ENCODE measurements at places on chromosomes 6 and 20.

DNA sequence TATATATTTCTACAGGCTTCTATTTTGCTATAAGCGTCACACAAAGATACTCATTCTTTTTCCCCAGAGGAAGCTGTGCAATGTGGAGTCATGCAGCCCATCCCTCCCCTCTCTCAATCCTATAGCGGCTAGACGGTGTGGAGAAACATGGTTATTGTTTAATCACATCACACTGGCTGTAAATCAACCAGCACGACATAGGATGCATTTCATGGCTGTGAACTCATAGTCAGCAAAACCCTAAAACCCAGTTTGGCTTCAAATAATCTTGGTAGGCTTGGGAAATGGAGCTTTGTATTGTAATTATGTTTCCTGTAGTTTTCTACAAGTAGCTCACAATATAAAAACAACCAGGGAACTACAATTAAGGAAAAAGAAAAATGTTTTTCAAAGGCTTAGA lies 16.8 kb downstream of the FOXC1 start:
- no peak for DNase-seq

DNA sequence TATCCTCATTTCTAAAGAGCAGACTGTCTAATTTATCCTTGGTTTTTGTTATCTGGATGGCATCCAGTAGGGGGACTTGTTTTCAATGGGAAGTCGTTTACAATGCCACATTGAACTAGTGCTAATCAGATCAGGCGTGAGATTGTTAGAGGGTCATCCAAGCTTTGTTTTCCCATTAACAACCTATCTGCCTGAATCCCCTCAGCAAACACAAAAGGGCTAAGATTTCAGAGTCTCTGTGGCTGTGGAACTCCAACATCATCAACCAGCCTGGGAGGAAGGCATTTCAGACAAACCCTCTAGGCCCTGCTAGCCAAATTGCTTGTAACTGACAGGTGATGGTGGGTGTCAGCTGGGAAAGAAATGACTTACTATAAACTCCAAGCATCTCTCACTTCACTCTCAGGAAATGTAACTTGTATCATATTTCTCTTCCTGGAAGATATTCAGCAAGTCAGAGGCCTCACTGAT lies 47.7 kb downstream of the COL19A1 start:
- DNase-seq: no peak

GRCh38 chr20:37804584-37805566 lies 98.1 kb upstream of the VSTM2L start:
- DNase-seq: no peak

DNA sequence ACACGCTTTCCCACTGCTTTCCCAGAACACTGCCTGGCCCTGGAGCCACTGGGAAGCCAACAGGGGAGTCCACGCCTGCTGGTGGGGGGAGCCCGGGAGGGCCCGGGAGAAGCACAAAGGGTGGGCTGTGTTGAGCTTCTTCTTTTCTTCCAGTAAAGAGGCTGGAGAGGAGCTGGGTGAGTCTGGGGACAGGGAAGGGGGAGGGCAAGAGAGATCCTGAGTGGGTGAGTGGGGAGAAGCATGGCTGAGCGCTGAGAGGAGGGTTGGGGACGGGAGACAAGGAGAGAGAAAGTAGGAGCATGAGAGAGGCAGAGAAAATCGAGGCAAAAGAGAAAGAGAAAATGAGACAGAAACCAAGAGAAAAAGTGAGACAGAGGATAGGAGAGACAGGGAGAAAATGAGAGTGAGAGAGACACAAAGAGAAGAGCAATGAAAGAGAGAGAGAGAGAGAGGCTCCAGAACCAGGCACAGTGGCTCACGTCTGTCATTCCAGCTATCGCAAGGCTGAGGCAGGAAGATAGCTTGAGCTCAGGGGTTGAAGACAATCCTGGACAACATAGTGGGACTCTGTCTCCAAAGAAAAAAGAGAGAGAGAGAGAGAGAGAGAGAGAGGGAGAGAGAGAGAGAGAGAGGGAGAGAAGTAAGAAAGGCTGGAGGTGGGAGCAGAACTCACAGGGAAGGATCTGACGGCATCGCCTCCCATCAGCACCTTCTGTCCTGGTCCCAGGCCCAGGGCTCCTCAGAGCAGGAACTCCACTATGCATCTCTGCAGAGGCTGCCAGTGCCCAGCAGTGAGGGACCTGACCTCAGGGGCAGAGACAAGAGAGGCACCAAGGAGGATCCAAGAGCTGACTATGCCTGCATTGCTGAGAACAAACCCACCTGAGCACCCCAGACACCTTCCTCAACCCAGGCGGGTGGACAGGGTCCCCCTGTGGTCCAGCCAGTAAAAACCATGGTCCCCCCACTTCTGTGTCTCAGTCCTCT lies 2.0 kb downstream of the LST1 start:
- DNase-seq: no peak

DNA sequence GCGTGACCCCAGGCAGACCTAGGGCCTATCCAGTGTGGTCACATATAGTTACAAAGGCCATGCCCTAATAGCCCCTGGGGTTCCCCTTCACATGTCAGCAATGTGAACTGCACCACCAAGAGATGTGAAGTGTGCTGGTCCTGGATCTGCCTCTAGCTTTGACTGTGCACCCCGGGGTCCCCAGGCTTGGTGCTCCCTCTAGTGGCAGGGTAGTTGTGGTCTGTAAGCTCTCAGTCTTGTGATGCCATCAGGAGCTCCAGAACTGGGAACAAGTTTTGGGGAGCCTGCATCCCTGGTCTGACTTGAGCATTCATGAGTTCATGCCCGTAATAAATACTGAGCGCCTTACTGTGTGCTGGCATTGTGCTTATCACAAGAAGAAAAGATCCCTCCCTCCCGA lies 143.4 kb downstream of the DHX35 start:
- DNase-seq: no peak

DNA sequence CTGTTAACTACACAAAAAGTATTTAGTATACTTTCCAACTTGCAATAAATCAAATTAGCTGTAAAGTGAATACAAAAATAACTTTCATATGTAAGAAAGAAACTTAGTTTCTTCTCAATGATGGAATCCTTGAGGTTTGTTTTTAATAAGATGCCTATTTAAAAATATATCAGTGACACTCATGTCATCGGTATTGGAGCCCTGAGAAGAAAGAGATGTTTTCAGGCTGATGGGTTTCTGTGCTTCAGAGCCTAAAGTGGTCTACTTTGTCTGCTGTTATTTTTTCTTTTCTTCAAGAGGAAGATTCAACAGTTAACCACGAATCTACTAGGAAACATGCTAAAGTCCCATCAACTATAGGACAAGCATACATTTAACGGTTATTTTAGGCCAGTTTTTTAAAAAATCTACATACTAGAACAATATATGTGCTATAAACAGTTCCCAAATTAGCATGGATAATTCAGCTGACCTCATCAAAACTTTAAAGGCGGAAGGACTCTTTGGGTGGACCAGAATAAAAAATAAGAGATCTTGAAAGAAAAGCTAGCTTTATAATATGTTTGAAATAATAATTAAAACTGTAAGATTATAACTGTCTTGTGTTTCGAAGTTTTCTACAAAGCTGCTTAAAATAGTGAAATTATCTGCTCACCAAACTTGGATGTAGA lies 147.0 kb upstream of the SAMD5 start:
- DNase-seq: no peak

- DNase-seq: no peak
Measured at GRCh38 chr6:119610754-119611153, 261.2 kb upstream of the MAN1A1 start.

DNA sequence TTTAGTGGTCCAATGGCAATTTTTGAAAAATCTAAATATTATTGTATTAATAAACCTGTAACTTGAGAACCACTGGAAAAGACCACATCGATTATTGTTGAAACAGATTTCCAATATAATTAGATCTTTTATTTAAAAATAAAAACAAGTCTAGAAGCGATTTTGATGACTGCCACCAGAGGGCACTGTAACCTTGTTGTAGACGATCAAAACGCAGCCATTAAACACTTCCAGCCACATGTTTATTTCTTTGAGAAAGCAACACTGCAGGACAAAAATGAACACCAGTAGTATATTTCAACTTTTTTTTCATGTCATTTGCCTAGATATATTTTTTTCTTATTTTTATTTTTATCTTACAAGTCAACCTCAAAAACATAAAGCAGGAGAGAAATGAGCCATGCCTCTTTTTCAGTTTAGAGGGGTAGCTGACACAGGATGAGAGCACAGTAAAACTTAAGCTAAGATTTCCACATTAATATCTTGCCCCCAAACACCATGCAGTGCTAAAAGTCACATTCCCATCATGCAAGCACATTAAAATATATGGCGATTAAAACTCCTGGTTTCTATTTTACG lies 115.4 kb downstream of the OPRM1 start:
- peak; percentile 62 for DNase-seq

GRCh38 chr6:57822896-57823358 lies 505.5 kb downstream of the PRIM2 start:
- no peak for DNase-seq
